ENCODE measurements at places on chromosomes 12 and 14.

GRCh38 chr14:100201701-100202100, 37.2 kb upstream of the YY1 start:
- DNase-seq = no peak

DNA sequence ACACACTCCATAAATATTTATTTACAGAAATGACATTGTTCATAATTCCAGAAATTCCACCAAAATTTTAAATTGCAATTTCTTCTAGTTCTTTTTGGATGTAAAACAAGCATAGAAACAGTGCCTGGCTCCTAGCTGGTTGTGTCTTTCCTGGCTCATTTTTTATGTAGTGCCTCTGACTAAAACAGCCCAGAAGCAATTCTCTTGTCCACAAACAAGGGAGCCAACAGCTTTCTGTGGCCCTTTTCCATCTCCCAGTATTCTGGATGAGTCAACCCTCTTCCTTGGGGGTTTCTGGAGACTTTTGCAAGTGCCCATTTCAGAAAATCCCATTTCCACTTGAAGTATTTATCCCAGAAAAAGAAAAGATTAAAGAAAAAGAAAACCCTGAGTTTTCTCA, 141.4 kb downstream of the PHLDA1 start:
- DNase-seq = no peak

- DNase-seq = no peak
Observed at GRCh38 chr14:45426685-45427282, 173.8 kb upstream of the MIS18BP1 start.

DNA sequence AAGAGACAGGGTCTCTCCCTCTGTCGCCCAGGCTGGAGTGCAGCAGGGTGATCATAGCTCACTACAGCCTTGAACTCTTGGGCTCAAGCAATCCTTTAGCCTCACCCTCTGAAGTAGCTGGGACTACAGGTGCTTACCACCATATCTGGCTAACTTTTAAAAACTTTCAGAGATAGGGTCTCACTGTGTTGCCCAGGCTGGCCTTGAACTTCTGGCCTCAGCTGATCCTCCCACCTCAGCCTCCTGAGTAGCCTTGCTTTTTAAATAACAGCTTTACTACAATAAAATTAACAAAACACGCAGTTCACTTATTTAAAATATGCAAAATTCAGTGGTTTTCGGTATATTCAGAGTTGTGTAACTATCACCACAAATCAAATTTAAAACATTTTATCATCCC, 79.0 kb downstream of the RCOR1 start:
- DNase-seq = no peak

GRCh38 chr12:7354529-7354928, 50.7 kb downstream of the ACSM4 start:
- no peak for DNase-seq

- DNase-seq = no peak
Observed at GRCh38 chr14:101875727-101876554, 88.4 kb upstream of the DYNC1H1 start.

- DNase-seq = no peak
Observed at GRCh38 chr12:89215196-89215595, 137.1 kb downstream of the DUSP6 start.

DNA sequence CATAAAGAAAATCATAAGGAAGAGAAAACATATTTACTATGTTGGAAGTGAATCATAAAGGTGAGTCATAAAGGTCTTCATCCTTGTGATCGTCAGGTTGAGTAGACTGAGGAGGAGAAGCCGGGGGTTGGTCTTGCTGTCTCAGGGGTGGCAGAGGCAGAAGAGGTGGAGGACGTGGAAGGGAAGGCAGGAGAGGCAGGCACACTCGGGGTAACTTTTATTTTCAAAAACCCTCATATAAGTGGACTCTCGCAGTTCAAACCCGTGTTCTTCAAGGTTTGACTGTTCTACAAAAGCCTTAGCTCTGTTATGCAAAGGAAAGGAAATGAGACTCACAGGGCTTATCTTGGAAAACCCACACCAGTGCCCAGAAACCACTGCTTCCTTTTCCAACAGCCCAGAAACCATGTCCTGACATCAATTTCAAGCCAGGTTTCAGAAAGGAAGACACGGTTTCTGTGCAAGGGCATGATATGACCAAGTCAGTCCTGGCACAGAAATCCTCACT, 14.0 kb downstream of the SMCO2 start:
- DNase-seq = no peak

Measured in activated naive CD4-positive, alpha-beta T cell (primary cell).